Sigmoid colon (tissue), 7 donors: ENCODE measurements at places on chromosomes 16 and 17.

GRCh38 chr16:64365448-64365931 is 756.4 kb downstream of the CDH11 start:
- no peak for DNase-seq
- H3K27ac ChIP-seq = no peak overlapping the region
- no peak overlapping the region for H3K4me3 ChIP-seq
- no peaks in the 10 kb centered on the region for H3K36me3 ChIP-seq

GRCh38 chr17:78823282-78824046 is 17.1 kb downstream of the USP36 start:
- DNase-seq = no peak
- peaks cover 51% of the 10 kb centered on the region for H3K36me3 ChIP-seq
- H3K27me3 ChIP-seq = no peaks in the 10 kb centered on the region
- no peaks in the 10 kb centered on the region for H3K4me1 ChIP-seq
- H3K4me3 ChIP-seq = no peak overlapping the region
- H3K27ac ChIP-seq = no peak overlapping the region

- H3K36me3 ChIP-seq = no peaks in the 10 kb centered on the region
- peaks cover 14% of the 10 kb centered on the region for H3K4me1 ChIP-seq
- no peak overlapping the region for H3K27ac ChIP-seq
- DNase-seq = no peak
Observed at GRCh38 chr16:12350945-12351344, 374.4 kb downstream of the SNX29 start.

GRCh38 chr17:7745748-7746470 is 28.4 kb downstream of the DNAH2 start:
- no peak overlapping the region for H3K27ac ChIP-seq
- no peaks in the 10 kb centered on the region for H3K36me3 ChIP-seq
- no peaks in the 10 kb centered on the region for H3K27me3 ChIP-seq
- H3K4me1 ChIP-seq = no peaks in the 10 kb centered on the region
- DNase-seq = no peak

DNA sequence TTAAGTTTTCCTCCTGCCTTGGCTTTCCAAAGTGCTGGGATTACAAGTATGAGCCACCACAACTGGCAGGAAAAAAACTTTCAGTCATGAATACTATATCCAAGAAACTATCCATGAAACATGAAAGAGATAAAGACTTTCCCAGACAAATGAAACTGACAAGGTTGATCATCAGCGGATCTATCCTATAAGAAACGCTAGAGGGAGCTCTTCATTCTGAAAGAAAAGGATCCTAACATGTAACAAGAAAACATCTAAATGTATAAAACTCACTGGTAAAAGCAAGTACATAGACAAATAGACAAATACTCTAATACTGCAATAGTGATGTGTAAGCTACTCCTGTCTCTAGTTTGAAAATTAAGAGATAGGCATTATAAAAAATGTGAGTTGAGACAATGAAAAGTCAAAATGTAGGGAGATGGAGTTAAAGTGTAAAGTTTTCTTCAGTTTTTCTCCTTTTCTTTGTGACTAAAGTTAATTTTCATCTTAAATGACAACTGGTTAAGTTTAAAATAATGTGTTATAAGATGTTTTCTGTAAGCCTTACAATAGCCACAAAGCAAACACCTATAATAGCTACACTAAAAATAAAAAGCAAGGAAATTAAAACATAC is 79.6 kb upstream of the TEKT1 start:
- H3K27ac ChIP-seq = no peak overlapping the region
- H3K4me3 ChIP-seq = no peak overlapping the region
- no peaks in the 10 kb centered on the region for H3K4me1 ChIP-seq
- no peak for DNase-seq
- H3K36me3 ChIP-seq = no peaks in the 10 kb centered on the region

DNA sequence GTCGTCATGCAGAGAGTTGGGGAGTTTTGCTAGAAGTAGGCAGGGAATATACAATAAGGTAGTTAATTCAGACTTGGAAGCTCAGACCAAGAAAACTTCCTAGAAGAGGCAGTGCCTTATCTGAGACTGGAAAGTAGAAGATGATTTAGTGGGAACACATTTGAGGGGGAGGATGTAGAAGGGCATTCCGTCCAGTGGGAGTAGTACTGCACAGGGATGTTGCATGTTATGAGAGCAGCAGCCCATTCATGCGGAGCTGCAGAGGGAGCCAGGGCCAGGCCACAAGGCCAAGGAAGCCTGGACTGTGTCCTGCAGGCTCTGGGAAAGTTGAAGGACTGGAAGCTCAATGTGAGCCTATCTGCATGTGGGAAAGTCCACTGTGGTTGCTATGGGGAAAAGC is 344.5 kb upstream of the EEF2KMT start:
- H3K36me3 ChIP-seq = no peaks in the 10 kb centered on the region
- no peak for DNase-seq
- H3K27ac ChIP-seq = no peak overlapping the region
- H3K27me3 ChIP-seq = no peaks in the 10 kb centered on the region

GRCh38 chr17:1271441-1271840 is 1.2 kb downstream of the BHLHA9 start:
- no peak overlapping the region for H3K4me3 ChIP-seq
- H3K4me1 ChIP-seq = no peaks in the 10 kb centered on the region
- no peak overlapping the region for H3K27ac ChIP-seq
- no peaks in the 10 kb centered on the region for H3K36me3 ChIP-seq

DNA sequence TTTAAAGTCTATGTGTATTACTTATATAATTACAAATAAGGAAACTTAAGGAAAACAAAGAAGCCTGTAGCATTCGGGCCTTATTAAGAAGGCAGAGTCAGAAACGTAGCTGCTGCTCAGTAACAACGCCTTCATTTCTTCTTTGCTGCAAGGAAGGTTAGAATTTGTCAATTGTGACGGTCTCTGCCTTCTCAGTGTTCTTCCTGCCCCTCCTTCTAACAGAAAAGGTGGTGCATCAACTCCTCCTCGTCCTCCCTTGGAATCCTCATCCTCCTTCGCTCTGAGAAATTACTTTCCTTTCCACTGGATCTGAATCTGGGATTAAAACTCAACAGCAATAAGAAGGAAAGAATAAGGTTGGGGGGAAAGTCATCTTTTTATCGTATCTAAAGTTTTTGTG is 63.0 kb downstream of the VPS53 start:
- H3K4me3 ChIP-seq = no peak overlapping the region
- peaks cover 11% of the 10 kb centered on the region for H3K4me1 ChIP-seq
- peaks cover 5% of the 10 kb centered on the region for H3K36me3 ChIP-seq
- DNase-seq = no peak
- peak overlapping the region; percentile 73 for H3K27ac ChIP-seq
- no peaks in the 10 kb centered on the region for H3K27me3 ChIP-seq

GRCh38 chr16:87015021-87015420 is 302.2 kb downstream of the C16orf95 start:
- no peaks in the 10 kb centered on the region for H3K4me1 ChIP-seq
- H3K36me3 ChIP-seq = no peaks in the 10 kb centered on the region
- DNase-seq = no peak
- H3K27ac ChIP-seq = no peak overlapping the region
- no peak overlapping the region for H3K4me3 ChIP-seq
- peaks cover 13% of the 10 kb centered on the region for H3K27me3 ChIP-seq

DNA sequence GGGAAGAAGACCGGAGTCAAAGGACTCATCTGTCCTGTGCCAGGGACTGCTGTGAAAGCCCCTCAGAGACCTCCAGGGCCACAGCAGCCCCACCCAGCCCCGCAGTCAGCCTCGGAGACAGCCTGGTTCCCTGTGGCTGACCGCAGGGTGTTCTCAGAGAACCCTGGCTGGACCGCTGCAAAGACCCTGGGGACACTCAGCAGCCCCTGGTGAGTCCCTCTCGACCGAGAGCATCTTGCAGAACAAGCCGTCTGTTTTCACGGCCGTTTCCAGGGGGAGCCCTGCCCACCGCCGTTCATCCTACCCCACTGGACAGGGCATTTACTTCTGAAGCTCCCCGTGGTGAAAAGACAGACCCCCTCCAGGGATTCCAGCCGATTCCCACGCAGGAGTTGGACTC is 10.3 kb downstream of the UBALD1 start:
- peaks cover 24% of the 10 kb centered on the region for H3K36me3 ChIP-seq
- DNase-seq = no peak
- H3K4me1 ChIP-seq = peaks cover 18% of the 10 kb centered on the region
- H3K27me3 ChIP-seq = no peaks in the 10 kb centered on the region
- H3K27ac ChIP-seq = no peak overlapping the region
- H3K4me3 ChIP-seq = no peak overlapping the region

GRCh38 chr17:16286947-16287562 is 66.2 kb downstream of the CENPV start:
- H3K27me3 ChIP-seq = no peaks in the 10 kb centered on the region
- DNase-seq = peak; percentile 65
- peak overlapping the region; percentile 88 for H3K27ac ChIP-seq
- H3K4me3 ChIP-seq = no peak overlapping the region

- no peak for DNase-seq
- H3K4me3 ChIP-seq = no peak overlapping the region
- H3K27ac ChIP-seq = no peak overlapping the region
- H3K27me3 ChIP-seq = peaks cover 39% of the 10 kb centered on the region
- H3K4me1 ChIP-seq = peaks cover 17% of the 10 kb centered on the region
Observed at GRCh38 chr17:4580291-4580690, 4.0 kb upstream of the SMTNL2 start.

DNA sequence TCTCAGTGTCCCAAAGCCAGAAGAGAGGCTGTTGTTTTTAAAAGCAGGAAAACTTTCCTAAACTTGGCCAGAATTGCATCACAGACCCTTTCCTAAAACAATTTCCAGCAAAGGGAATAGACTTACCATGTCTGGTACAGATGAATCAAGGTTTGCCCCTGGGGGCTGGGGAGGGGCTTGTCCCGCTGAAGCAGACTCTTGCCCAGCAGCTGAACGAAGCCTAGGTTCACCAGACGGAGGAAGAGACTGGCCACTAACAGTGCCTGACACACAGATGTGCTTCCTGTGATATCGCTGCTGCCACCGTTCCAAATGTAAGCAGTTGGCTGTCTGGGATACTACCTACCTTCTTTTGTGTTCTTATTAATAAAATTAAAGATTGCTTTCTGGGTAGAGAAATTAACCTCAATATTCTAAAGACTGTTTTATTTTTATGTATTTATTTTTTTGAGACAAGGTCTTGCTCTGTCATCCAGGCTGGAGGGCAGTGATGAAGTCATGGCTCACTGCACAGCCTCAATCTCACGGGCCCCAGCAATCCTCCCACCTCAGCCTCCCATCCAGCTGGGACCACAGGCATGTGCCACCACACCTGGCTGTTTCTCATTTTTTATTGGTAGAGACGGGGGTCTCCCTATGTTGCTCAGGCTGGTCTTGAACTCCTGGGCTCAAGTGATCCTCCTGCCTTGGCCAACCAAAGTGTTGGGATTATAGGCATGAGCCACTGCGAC is 13.5 kb downstream of the PRCD start:
- H3K4me3 ChIP-seq = no peak overlapping the region
- no peak overlapping the region for H3K27ac ChIP-seq
- H3K27me3 ChIP-seq = no peaks in the 10 kb centered on the region
- no peak for DNase-seq
- H3K4me1 ChIP-seq = peaks cover 16% of the 10 kb centered on the region

DNA sequence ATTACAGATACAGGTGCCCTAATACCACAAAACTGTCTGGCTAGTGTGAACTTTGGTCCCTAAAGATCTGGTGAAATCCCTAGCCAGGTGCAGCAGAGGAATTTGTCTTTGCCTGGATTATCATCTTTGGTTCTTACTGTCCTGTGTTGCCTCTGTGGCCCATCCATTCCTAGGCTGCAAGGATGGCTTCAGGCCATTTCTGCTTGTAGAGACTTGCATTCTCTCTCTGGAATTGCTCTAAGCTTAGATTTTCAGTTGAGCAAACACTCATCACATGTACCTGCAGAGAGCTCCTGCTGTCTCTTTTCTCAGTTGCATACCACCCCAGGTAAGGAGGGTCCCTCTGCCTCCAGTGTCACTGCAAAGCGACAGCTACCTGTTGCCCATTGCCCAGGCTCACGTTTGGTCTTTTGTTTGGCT is 114.9 kb downstream of the PRKCA start:
- H3K27me3 ChIP-seq = no peaks in the 10 kb centered on the region
- no peak overlapping the region for H3K4me3 ChIP-seq
- DNase-seq = no peak
- H3K36me3 ChIP-seq = no peaks in the 10 kb centered on the region
- no peaks in the 10 kb centered on the region for H3K4me1 ChIP-seq
- H3K27ac ChIP-seq = no peak overlapping the region

- no peak overlapping the region for H3K27ac ChIP-seq
- DNase-seq = no peak
- H3K27me3 ChIP-seq = no peaks in the 10 kb centered on the region
- H3K4me1 ChIP-seq = peaks cover 31% of the 10 kb centered on the region
- no peak overlapping the region for H3K4me3 ChIP-seq
- no peaks in the 10 kb centered on the region for H3K36me3 ChIP-seq
Observed at GRCh38 chr17:15311996-15312395, 29.4 kb downstream of the TEKT3 start.

- H3K4me1 ChIP-seq = peaks cover 3% of the 10 kb centered on the region
- peak; percentile 71 for DNase-seq
- no peaks in the 10 kb centered on the region for H3K36me3 ChIP-seq
- peak overlapping the region; percentile 5 for H3K27ac ChIP-seq
- H3K27me3 ChIP-seq = no peaks in the 10 kb centered on the region
Observed at GRCh38 chr17:79988185-79988971, 47.3 kb downstream of the TBC1D16 start.

- H3K4me1 ChIP-seq = peaks cover 94% of the 10 kb centered on the region
- H3K4me3 ChIP-seq = peak within 1 kb of the TSS; percentile 69
- H3K27me3 ChIP-seq = no peaks in the 10 kb centered on the region
- peak within 1 kb of the TSS; percentile 96 for H3K27ac ChIP-seq
Observed at GRCh38 chr16:75251280-75252048, at the start of gene BCAR1. BCAR1 (minus strand) TSS chr16:75251624; CDS start chr16:75251482, 142 bp downstream.

GRCh38 chr16:2040787-2041522 is 6.7 kb downstream of the NTHL1 start:
- H3K36me3 ChIP-seq = no peaks in the 10 kb centered on the region
- no peak overlapping the region for H3K4me3 ChIP-seq
- no peak for DNase-seq
- H3K27me3 ChIP-seq = no peaks in the 10 kb centered on the region

- no peak for DNase-seq
- H3K27ac ChIP-seq = peak overlapping the region; percentile 68
Observed at GRCh38 chr16:85584267-85584666, 28.9 kb upstream of the GSE1 start.

DNA sequence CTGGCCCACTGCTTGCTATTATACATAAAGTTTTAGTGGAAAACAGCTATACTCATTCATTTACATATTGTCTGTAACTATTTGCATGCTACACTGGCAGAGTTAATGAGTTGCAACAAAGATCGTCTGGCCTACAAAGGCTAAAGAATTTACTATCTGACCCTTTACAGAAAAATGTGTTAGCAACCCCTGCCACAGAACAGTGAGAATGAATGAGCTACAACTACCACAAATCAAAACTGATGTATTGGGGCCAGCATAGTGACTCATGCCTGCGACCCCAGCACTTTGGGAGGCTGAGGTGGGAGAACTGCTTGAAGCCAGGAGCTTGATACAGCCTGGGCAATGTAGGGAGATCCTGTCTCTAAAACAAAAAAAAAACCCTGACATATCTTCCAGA is 92.7 kb downstream of the MYH11 start:
- DNase-seq = no peak
- no peak overlapping the region for H3K4me3 ChIP-seq
- peak overlapping the region; percentile 73 for H3K27ac ChIP-seq
- H3K36me3 ChIP-seq = peaks cover 90% of the 10 kb centered on the region
